ENCODE measurements at places on chromosomes 7 and 10.

- no peak for DNase-seq
Observed at GRCh38 chr10:113718969-113719822, 32.3 kb upstream of the PLEKHS1 start.

DNA sequence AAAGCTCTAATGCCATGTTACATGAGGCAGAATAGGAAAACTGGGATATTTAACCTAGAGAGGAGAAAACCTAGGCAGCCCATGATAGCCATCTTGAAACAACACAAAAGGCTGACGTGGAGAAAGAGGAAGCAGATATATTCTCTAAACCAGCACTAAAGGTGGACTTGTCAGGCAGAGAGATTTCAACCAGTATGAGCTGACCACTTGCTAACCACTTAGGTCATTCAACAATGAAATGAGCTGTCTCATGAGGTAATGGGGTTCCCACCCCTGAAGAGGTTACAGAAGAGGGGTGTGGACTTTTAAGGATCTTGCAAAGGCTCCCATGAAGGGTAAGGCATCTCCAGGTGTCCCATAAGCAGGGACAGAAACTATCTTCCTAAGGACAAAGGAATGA, 26.8 kb upstream of the EGR2 start:
- DNase-seq: no peak

- DNase-seq: no peak
Observed at GRCh38 chr10:116143673-116144222, 129.3 kb downstream of the GFRA1 start.

- DNase-seq: peak; percentile 1
Observed at GRCh38 chr10:132554053-132554990, 16.7 kb downstream of the INPP5A start.

GRCh38 chr10:110636932-110637557, 7.1 kb upstream of the RBM20 start:
- DNase-seq: no peak

GRCh38 chr7:25968205-25968993, 183.6 kb upstream of the NFE2L3 start:
- DNase-seq: no peak

GRCh38 chr10:123007558-123008354, 839 bp downstream of the IKZF5 start:
- DNase-seq: peak; percentile 35

DNA sequence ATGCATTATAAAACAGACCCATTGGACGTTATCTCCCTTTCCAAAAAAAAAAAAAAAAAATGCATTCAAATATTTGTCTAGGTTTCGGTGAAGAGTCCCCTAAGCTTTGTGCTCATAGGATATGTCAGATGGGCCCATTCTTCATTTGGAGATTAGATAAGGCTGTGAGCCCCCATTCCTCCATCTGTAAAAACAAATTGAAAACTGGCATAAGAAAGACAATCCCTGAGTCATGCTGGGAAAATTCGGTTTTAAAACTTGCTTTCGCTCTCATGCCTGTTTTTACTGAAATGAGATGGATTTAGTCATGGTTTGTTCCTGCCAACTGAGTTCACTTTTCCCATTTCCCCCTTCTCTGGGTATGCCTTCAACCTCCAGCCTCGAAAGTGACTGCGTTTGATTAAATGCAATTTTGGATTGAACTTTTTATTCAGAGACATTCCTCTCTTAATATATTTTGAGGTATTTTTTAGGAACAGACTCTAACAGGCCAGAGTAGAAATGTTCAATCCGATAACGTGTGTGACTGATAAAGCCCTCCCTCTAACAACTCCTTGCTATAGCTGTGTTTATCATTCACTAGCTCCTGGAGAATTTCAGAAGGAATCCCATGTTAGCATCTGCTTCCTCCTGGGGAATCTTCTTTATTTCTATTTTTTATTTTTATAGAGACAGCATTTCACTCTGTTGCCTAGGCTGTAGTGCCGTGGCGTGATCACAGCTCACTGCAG, 190.9 kb upstream of the LYZL2 start:
- DNase-seq: no peak

DNA sequence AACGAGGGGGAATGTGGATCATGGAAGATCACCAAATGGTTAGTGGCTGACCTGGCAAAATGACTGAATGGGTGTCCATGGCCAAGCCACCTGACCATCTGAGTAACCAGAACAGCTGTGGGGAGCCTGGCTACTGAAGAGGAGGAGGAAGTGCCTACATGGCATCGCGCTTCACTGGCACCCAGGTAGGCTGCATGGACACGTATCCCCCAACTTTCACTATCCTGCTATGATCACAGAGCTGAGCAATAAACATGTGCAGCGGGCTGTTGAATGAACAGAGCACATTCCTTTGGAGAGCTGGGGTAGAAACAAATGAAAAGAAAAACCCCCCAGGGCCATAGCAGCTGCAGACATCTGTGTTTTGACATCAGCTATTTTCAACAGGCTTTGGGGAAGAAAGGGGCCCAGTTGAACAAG, 6.5 kb downstream of the AKR1B1 start:
- no peak for DNase-seq

- DNase-seq: no peak
Observed at GRCh38 chr10:102233997-102234396, 7.3 kb downstream of the PITX3 start.

DNA sequence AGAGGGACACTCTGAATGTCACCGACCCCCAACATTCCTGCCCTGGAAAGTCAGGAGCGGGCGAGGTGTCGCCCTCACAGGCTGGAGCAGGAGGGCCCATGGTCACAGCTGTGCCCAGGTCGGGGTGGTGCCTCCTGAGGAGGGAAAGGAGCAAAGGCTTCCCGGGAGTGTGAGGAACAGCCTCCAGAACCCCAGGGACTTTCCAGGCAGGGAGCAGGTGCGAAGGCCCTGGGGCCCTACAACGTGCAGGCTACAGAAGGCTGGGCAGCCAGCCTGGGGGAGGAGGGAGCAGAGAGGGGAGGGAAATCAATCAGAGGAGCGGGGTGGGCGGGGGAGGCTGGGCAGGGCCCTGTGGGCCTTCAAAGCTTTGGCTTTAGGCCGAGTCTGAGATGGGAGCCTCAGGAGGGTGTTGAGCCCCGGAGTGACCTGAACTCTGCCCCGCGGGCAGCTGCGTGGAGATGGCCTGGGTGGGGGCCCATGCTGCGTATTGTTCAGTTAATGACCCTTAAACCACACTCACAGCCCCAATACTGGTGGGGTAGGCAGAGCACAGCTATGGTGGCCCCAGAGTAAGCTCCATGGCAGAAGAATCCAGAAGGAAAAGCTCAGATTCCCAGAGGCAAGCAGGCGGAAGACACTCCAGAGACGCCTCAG, 44.2 kb upstream of the PPP2R2D start:
- DNase-seq: no peak

GRCh38 chr7:106471686-106472440, 187.1 kb upstream of the NAMPT start:
- DNase-seq: no peak

GRCh38 chr7:121261207-121261884, 67.5 kb upstream of the WNT16 start:
- DNase-seq: no peak

GRCh38 chr10:33596422-33596821, 262.0 kb upstream of the NRP1 start:
- no peak for DNase-seq

- no peak for DNase-seq
Observed at GRCh38 chr7:106421181-106421762, 136.5 kb upstream of the NAMPT start.

- no peak for DNase-seq
Observed at GRCh38 chr10:102593804-102594079, 50.5 kb upstream of the TRIM8 start.

DNA sequence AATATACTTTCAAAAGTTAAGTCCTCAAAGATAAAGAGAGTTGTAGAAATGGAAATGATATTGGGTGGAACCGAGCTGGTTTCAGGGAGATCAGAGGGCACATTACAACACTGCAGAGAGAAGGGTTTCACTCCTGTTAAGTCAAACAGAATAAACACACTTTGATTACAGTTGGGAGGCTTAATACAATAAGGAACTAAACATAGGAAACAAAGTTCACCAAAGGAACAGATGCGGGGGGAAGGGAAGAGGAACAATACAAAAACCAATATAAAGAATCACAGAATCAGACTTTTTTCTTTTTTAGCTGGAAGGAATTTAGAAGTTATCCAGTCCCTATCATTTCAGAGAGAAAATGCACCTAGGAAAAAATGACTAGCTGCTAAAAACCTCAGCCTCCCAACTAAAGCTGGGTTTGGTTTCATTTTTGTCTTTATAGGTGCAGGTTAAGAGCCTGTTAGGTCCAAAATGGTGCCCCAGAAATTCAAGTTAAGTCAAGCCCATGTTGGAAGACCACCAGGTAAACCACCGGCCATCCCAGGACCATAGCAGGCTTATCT, 81.9 kb downstream of the DNMBP start:
- DNase-seq: no peak

GRCh38 chr10:103254538-103255325, 9.0 kb downstream of the RPEL1 start:
- DNase-seq: no peak

DNA sequence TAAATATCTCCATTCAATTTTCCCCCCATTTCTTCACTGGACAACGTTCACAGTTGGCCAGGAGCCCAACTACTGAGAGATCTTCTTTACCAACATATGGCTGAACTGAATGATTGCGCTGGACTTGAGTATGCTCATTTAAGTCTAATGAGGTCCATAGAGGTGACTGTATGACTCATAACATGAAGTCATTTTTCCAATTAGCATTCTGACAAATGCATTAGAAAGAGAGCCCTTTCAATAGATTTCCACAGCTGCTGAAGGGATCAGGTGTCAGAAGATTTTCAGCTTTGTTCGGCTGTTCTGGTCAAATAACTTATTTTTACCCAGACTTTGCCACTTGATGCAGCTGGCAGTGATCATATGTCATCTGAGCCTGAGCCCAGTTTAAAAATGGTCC, 438.0 kb downstream of the ETV1 start:
- no peak for DNase-seq

GRCh38 chr7:48295296-48295971, 124.2 kb downstream of the ABCA13 start:
- DNase-seq: no peak

DNA sequence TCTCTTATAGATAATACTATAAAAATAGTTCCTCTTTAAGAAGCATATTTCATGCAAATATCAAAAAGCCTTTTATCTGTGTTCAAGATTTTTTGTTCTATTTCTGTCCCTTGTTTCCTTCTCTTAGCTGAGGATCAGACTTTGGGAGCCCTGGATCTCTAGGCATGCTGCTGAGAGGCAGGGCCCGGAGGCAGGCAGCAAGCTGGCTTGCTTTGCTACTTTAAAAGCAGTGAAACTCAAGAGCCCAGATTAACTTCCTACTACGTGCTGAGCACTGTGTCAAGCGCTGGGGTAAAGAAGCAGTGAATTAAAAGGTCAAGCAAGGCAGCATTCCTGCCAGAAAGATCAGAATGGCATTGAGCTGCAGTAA, 31.0 kb upstream of the ARID5B start:
- no peak for DNase-seq

DNA sequence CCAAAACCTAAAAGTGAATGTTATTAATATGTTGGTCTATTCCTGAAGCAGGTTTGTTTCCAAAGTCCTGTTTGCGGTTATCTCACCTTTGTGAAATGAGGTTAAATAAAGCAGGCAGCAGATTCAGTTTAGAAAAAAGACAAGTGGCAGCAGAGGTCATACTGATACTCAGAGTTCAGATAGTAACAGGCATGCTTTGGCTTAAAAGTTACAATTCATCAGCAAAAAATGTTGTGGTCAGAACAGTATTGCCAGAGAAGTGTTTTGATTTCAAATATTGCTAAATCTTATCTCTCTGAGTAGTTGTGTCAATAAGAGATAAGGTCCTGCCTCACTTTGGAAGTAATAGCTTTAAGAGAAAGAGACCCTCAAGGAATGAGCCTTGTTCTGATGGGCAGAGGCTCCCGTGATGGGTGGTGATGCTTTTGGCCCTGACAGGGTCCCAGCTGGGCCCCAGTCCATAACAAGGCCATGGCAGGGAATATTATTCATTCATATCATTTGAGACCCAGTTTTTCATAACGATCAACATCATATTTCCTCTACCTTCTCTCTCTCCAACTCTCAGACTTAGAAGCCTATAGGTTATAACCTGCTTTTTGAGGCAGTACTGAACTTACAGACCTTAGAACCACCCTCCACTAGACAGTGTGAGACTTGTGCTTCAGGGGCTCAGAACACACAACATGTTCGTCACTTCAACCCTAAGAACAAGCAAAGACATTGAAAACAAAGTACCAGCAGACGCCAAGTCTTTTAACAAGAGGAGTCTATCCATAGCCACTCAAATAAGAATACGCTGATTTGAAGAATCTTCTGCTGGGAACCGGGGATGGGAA, 58.5 kb upstream of the AHR start:
- no peak for DNase-seq

DNA sequence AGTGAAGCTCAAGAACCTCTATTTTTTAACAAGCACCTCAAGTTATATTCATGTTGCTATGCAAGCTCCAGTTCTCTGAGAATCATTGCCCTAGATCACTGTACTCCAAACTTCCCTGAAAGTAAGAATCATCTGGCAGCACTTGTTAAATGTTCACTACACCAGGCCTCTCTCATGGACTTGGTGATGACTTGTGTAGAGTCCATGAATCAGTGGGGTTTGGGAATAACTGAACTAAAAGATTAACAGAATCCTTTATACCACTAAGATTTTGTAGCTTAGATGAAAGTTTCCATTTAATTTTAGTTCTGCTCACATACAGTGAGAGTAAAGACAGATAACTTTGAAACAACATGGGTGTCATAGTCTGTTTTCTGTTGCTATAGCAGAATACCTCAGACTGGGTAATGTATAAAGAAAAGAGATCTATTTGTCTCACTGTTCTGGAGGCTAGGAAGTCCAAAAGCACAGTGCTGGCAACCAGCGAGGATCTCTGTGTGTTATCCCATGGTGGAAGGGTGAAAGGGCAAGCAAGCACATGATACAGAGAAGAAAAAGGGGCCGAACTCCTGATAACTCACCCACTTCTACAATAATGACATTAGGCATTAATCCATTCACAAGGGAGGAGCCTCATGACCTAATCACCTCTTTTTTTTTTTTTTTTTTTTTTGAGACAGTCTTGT, 27.9 kb upstream of the AOAH start:
- DNase-seq: no peak

- no peak for DNase-seq
Observed at GRCh38 chr7:104926601-104927041, 87.4 kb upstream of the KMT2E start.

DNA sequence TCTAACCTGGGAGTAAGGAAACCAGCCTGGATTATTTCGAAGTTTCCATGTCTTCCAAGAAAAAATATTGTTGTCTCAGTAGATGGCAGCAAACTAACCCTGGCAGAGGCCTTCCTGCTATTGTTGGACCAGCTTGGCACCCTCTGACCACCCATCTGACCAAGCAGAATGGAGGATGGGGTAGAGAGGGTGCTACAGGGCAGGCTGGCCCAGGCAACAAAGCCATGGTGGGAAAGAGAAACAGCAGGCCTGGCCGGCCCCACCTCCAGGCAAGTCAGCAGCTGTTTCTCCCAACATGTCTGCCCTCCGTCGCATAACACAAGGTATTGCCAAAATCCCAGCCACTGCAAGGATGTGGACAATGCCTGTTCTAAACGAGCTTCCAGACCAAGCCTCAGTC, 95.0 kb downstream of the FAM53B start:
- DNase-seq: no peak

- no peak for DNase-seq
Observed at GRCh38 chr7:111869280-111869679, 307.0 kb upstream of the IMMP2L start.

Data from effector CD4-positive, alpha-beta T cell (primary cell).